ENCODE measurements at places on chromosomes 6 and 20. TPM values are rescaled to one million over a fixed set of nuclear protein-coding genes. Genes with fewer than 3 reads are reported as not detected.

The GGT7 gene
- total RNA-seq = 24.0 TPM

GRCh38 chr6:84027340-84028181 is 6.0 kb upstream of the MRAP2 start:
- DNase-seq = no peak
- no peaks in the 10 kb centered on the region for H3K27me3 ChIP-seq
- H3K36me3 ChIP-seq = no peaks in the 10 kb centered on the region
- no peak overlapping the region for H3K4me3 ChIP-seq

DNA sequence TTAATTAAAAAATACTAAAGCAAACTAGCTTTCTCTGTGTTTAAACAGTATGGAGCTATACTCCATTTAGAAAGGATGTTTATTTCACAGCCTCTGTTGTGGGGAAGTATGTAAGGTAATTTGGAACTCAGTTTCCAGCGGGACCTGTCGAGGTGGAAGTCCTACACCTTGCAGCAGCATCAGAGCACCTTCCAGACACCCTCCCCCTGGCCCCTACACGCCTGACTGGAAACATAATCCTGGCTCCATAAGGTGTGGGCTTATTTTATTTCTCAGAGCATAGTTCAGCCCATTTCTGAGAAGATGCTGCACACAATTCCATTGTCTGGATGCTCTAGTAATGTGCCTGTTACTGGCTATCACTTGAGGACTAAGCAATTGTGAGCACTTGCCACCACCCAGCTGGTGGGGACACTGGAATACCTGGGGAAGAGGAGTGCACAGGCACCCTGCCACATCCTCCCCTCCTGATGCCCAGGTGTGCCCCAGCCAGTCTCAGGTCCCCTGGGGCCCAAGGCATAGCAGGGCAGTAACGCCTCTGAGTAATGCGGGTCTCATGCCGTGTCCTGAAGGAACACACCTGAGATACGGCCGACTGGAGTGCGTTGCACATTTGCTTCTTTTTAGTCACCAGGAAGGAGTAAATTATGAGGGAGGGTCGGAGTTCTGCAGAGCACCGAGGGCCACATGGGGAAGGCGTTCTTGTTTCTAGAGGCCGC is 556.5 kb downstream of the QKI start:
- H3K36me3 ChIP-seq = no peaks in the 10 kb centered on the region
- no peak overlapping the region for H3K27ac ChIP-seq
- no peak for DNase-seq
- H3K27me3 ChIP-seq = no peaks in the 10 kb centered on the region
- H3K4me3 ChIP-seq = no peak overlapping the region

DNA sequence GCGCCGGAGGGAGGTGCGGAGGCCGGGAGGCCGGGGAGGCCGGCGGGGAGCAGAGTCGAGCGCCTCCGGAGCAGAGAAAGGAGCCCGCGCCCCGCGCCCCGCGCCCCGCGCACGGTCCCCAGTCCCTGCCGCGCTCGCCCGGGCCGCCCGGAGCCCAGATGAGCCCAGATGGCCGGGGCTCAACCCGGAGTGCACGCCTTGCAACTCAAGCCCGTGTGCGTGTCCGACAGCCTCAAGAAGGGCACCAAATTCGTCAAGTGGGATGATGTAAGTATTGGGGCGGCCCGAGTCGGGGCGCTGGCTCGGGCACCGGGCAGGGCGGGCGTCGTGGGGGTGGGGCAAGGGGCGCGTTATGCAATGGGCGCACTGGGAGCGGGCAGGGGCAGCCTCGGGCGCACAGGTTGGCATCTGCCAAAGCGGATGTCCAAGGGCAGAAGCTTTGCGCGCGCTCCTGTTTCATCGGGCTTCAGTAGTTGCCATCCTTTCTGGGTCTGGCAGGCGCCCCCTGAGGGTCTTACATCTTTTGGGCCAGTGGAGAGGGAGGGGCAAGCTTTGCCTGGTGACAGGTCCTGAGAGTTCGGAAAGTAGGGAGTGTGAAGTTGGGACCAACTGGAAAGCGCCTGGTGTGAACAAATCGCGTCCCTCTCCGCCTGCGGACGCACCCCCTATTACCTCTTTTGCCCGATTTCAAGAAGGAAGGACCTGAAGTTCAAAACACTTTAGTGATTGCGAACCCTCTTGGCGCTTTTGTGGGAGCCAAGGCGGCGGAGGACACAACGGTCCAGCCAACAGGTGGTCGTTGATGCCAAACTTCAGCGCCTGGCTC is 631 bp downstream of the PLCB1 start:
- peak overlapping the region; percentile 72 for H3K27ac ChIP-seq
- H3K27me3 ChIP-seq = peaks cover 11% of the 10 kb centered on the region
- H3K36me3 ChIP-seq = no peaks in the 10 kb centered on the region
- H3K4me1 ChIP-seq = peaks cover 20% of the 10 kb centered on the region
- H3K4me3 ChIP-seq = peak overlapping the region; percentile 65

- H3K27ac ChIP-seq = no peak overlapping the region
- H3K36me3 ChIP-seq = no peaks in the 10 kb centered on the region
- DNase-seq = no peak
- H3K4me3 ChIP-seq = no peak overlapping the region
These were observed 40.8 kb downstream of the ZFAND3 start for GRCh38 chr6:37860226-37860839.

DNA sequence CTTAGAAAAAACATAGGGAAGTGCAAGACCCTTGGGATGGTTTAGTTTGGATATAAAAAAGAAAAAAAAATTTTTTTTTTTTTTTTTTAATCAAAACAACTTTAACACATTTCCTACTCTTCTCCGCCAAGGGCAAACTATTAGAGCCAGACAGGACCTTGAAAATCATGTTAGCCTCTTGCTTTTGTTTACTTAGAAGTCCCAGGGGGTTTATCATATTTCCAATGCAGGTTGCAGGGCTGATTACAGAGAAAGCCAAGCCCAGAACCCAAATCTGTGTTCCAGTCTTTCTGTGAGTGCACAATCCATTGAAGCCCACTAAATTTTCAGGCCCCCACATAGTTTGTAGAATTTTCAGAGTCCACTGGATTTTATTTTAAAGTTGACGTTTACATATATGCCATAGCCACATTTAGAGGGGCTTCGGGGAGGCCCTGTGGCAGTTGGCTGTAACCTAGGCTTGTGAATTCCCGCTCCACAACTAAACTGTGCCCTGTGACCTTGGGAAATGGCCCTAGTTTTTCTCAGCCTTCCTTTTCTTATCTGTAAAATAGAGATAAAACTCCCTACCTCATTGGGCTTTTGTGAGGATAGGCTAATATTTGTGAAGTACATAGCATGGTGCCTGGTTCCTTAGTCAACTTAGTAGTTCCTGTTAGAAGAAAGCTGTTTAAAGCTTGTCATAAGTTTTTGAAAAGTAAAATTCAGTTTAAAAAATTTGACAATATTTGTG is 55.7 kb downstream of the NCOA7 start:
- H3K4me3 ChIP-seq = no peak overlapping the region
- no peaks in the 10 kb centered on the region for H3K36me3 ChIP-seq
- DNase-seq = no peak

GRCh38 chr6:144718431-144718830 is 433.3 kb downstream of the UTRN start:
- DNase-seq = no peak
- H3K4me1 ChIP-seq = no peaks in the 10 kb centered on the region
- no peaks in the 10 kb centered on the region for H3K27me3 ChIP-seq
- peaks cover 8% of the 10 kb centered on the region for H3K36me3 ChIP-seq

DNA sequence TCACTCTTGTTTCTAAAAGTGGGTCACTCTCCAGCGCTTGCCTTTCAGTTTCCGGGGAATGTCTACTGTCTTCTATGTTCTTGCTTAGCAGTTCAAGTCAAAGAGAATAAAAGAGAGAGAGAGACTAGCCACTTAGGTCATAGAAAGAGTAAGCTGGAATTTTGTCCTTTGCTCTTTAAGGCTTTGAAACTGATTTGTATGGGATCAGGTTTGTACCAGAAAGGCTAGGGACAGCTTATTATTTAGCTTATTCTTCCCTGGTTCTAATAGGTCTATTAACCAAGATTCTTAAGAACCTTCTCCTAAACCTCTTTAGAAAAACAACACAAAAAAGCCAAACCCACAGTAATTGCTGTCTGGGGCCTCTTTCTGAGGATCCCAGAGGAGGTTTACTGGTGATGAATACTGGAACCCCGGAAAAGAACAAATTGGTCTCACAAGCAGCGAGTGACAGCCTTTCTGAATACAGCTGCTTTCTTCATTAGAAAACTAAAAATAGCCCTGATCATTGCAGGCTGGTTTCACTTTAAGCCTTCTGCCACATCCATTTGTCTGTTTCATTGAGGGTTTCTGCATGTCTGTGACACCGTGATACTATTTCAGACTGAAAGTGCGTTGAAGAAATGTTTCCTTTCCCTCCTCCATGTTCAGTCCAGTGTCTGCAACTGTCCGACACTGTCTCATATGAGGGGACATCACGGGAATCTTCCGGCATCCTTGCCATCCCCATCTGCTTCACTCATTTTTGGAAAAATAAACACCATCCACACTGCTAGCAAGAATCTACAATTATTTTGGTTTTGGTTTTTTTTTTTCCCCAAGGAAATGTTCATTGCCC is 75.1 kb upstream of the ATXN1 start:
- no peaks in the 10 kb centered on the region for H3K4me1 ChIP-seq
- no peak for DNase-seq
- no peaks in the 10 kb centered on the region for H3K36me3 ChIP-seq

DNA sequence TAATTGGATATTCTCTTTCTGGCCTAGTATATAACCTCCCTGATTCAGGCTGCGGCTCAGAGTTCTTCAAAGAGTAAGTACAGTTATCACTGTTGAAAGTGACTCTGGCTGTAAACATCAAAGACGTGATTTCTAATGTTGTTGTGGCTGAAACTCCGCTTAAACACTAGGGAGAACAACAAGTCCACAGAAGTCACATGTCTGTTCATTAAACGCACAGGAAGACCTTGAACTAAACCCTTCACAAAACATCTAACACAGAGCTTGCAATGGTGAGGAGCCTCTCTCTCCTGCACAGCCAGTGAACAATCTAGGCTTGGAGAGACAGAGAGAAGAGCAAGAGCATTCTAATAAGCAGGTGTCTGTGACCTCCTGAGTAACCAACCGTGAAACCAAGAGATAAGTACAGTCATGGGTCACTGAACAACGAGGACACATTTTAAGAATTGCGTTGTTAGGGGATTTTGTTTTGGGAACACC is 249.3 kb downstream of the PRKN start:
- no peaks in the 10 kb centered on the region for H3K27me3 ChIP-seq
- no peak overlapping the region for H3K4me3 ChIP-seq
- H3K36me3 ChIP-seq = no peaks in the 10 kb centered on the region
- no peaks in the 10 kb centered on the region for H3K4me1 ChIP-seq

DNA sequence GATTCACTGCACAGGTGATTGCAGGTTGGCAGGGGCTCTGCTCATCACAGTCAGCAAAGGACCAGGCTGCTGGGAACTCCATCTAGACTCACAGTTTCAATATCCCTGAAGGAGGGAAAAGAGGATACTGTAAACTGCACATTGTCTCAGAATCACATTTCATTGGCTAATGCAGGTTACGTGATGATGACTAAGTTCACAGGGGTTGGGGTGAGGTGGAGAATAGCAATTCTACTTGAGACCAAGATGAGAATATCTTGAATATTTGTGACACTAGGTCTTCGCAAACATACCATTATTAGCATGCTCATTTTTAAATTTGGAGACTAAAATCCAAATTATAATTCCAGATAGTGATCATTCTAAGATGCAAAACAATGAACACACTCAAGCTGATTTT is 208.5 kb upstream of the CITED2 start:
- H3K36me3 ChIP-seq = no peaks in the 10 kb centered on the region
- no peaks in the 10 kb centered on the region for H3K27me3 ChIP-seq
- no peak for DNase-seq
- no peak overlapping the region for H3K4me3 ChIP-seq
- H3K27ac ChIP-seq = no peak overlapping the region

DNA sequence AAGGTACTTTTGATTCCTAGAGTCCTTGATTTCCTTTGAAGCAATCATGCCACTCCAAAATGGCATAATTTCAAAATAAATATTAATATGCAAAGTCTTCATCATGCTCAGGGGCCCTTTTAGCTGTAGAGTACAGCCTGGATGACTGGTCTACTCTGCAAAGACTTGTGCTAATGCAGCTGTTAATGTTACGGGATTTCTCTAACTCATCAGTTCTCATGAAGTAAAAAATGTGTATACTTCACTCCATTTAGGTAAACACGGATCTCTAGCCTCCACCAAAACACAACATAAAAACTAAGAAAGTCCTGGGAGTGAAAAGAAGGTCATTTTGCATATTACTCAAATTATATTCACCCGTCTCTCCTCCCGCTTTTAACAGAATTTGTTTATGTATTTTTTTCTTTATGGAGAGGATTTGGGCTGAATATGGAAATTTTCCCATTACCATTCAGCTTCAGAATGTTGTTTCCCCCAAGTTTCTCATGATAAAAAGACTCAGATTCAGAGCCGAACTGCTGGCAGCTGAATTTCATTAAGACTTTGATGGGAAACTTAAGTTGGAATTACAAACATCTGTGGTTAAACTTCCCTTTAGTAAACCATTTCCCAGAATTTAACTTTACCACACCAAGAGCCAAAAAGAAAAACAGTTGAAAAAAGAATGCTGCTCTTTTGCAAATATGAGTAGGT is 8.7 kb downstream of the LAMA4 start:
- H3K27ac ChIP-seq = peak overlapping the region; percentile 63
- H3K4me3 ChIP-seq = no peak overlapping the region
- DNase-seq = no peak
- peaks cover 35% of the 10 kb centered on the region for H3K4me1 ChIP-seq
- no peaks in the 10 kb centered on the region for H3K27me3 ChIP-seq
- no peaks in the 10 kb centered on the region for H3K36me3 ChIP-seq

GRCh38 chr6:54595844-54596243 is 250.7 kb upstream of the FAM83B start:
- no peak overlapping the region for H3K4me3 ChIP-seq
- DNase-seq = no peak
- H3K27ac ChIP-seq = no peak overlapping the region
- H3K4me1 ChIP-seq = no peaks in the 10 kb centered on the region
- no peaks in the 10 kb centered on the region for H3K36me3 ChIP-seq

All from lower lobe of right lung (tissue), 2 donors.